ENCODE measurements at places on chromosomes 1 and 21.

GRCh38 chr1:32764826-32765569 lies 52.2 kb downstream of the YARS1 start:
- DNase-seq, result no peak

GRCh38 chr1:224872832-224873433 lies 56.5 kb upstream of the DNAH14 start:
- DNase-seq, result no peak

DNA sequence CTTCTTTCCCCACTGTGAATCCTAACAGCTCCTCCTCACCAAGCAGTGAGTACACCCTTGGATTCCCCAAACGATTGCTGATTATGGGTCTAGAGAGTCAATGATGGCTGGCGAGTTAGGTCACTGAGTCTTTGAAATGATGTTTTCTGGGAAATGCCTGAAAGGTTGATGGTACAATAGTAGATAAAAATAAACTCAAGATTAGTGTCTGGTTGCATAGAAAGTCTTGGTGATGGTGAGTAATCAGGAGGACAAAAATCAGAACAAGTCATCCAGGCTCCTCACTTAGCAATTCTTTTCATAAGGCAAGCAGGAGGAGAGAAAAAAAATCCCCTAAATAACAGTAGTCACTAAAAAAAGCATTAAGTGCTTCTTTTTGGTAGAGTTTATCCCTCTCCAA lies 22.6 kb downstream of the HLX start:
- no peak for DNase-seq

GRCh38 chr21:39048064-39048463 lies 135.2 kb downstream of the PSMG1 start:
- no peak for DNase-seq

GRCh38 chr1:32539584-32540571 lies 651 bp downstream of the ZBTB8A start:
- DNase-seq, result peak; percentile 19

DNA sequence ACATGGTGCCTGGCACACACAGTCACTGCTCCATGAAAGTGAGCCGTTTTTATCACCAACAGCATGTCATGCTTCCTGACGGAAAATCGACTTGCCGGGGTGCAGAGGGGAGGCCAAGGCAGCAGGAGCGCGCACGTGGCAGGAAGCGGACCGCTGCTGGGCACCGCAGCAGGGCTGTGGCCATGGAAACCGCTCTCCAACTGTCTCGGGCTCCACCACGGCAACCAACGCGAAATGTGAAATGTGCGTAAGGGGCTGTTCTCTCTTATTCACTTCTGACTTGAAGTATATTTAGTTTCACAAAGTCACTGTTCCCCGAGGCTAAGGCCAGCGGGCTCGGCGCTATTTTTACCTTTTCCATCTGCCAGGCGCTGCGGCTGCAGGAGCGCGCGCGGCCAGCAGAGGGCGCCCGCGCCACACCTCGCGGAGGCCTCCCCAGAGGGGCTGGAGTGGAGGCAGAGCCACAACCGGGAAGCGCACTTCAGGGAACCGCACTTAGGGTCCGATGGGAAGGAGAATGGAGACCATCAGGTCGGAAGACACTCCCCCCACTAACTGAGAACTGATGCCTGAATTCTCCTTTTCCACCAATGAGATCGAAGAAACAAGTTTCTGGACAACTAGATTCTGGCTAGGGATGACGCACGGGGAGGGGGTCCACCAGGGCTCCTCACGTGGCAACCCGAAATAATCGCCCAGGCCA lies 19.7 kb downstream of the RCC2 start:
- peak; percentile 56 for DNase-seq
